Stimulated activated CD8-positive, alpha-beta memory T cell treated with anti-CD3 and anti-CD28 coated beads, Interleukin-7, amount 100 ng/mL, for 24 hours (primary cell): ENCODE measurements at places on chromosomes 2 and 18.

GRCh38 chr18:39942702-39943101 is 2012.3 kb upstream of the PIK3C3 start:
- no peak for DNase-seq

- no peak for DNase-seq
Observed at GRCh38 chr18:54957296-54957832, 1.9 kb downstream of the CCDC68 start.

- DNase-seq: peak; percentile 25
Observed at GRCh38 chr2:174486563-174487107, at the start of gene GPR155. GPR155 (minus strand) TSS chr2:174487029; CDS start chr2:174481956, 5,073 bp downstream.

- DNase-seq: no peak
Observed at GRCh38 chr2:66134138-66134701, 300.7 kb upstream of the MEIS1 start.

DNA sequence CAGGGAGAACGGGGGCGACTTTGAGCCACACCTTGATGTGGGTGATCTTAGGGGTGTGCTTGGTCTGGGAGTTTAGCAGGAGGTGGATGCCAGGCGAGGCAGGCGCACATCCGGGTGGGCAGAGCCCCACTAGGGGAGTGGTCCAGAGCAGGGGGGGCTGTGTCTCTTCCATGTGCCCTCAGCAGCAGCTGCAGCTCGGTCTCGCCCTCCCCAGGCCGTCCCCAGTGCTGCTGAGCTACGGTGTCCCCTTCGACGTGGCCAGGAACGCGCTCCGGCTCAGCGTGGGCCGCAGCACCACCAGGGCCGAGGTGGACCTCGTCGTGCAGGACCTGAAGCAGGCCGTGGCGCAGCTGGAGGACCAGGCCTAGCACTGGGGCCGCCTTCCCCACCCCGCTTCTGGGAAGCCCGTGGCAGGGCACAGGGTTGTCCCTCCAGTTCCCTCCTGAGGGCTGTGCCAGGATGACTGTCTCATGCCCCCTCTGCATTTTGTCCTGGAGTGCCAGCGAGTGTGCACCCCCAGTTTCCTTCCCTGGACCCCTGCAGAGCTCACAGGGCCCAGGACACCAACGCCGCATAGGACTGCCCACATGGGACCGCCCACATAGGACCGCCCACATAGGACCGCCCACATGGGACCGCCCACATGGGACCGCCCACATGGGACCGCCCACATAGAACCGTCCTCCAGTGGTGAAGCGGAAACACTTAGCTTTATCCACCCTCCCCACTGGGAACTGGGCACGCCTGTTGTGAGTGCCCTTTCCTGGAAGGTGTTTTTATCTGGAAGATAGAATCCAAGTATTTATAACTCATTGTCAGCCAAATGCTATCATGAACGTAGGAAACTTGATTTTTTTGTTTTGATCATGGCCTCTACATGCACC is 1.9 kb upstream of the ESPNL start:
- DNase-seq: no peak

GRCh38 chr2:174654419-174654941 is 56.9 kb upstream of the WIPF1 start:
- no peak for DNase-seq

DNA sequence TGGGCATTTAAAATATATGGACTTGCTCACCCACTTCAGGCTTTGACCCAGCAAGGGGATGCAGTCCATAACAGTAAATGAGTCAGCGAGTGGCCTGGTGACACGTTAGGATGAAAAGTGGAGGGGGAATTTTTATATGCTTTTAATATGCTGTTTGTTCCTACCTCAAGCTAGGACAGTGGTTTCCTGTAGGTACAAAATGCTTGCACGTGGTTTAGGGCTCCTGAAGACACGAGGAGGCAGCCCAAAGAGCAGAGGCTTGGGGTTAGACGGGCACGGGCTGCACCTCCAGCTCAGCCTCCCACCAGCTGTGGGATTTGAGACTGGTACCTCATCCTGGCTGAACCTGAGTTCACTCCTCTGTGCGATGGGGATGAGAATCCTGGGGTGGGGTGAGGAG is 306.2 kb upstream of the CXCR4 start:
- no peak for DNase-seq

DNA sequence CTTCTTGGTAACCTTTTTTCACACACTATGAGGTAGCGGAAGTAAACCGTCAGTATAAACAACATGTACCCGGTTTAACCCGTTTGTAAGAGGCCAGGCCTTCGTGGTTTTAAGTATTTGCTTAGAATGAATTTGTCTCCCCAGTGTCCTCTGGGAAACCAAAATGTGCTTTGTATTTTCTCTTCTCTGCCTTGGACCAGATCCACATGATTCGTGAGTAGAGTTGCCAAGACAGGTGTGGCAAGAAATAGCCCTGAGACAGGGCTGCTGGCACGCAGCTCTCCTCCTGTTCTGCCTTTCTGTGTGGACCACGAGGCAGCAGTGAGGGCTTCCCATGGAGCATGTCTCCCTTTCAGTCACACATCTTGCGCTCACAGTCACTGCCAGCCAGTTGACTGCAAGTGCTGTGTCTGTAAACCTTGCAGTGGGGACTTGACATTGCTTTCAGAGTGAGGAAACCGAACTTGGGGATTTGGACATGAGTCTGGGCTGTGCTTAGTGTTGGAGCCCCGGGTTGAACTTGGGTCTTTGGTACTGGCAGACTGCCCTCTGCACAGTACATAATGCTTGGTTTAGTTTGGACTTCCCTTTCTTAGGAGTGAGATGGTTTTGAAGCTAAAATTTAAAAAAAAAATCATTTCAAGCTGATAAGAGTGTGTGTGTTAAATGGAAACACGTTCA is 19.1 kb downstream of the BCL2L11 start:
- DNase-seq: no peak

DNA sequence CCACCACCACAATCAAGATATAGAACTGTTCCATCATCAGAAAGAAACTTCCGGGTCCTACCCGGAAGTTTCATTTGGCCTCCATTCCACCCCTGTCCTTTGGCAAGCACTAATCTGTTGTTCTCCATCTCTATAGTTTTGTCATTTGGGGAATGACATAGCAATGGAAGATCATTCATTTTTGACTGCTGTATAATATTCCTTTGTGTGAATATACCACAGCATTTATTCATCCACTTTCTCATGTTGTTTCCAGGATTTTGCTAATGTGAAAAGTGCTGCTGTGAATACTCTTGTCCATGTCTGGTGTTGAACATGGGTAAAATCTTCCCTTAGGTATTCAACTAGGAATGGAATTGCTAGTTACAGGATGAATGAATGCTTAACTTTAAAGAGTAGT is 53.1 kb downstream of the ACOXL start:
- no peak for DNase-seq

- no peak for DNase-seq
Observed at GRCh38 chr2:205367331-205367935, 314.9 kb upstream of the NRP2 start.

- no peak for DNase-seq
Observed at GRCh38 chr2:212921061-212921460, 230.4 kb downstream of the IKZF2 start.

DNA sequence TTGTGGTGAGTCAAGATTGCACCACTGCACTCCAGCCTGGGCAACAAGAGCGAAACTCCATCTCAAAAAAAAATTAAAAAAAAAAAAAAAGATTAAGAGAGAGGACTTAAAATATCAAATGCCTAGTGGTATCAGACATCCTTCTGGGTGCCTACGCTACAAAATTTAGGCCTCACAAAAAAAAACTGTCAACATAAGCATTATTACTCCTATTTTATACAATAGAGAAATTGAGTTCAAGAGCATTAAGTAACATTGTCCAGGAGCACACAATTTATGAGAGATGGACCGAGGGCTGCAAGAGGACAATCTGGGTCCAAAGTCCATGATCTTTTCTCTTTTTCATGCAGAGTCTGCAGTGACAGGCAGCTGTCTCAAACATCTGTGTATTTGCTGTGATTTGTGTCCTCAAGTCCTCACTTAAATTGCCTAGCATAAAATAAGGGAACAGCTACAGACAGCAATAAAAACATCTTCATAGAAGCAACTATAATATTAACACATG is 62.4 kb downstream of the OSR1 start:
- no peak for DNase-seq

- no peak for DNase-seq
Observed at GRCh38 chr18:61435064-61435652, 101.9 kb downstream of the CDH20 start.

DNA sequence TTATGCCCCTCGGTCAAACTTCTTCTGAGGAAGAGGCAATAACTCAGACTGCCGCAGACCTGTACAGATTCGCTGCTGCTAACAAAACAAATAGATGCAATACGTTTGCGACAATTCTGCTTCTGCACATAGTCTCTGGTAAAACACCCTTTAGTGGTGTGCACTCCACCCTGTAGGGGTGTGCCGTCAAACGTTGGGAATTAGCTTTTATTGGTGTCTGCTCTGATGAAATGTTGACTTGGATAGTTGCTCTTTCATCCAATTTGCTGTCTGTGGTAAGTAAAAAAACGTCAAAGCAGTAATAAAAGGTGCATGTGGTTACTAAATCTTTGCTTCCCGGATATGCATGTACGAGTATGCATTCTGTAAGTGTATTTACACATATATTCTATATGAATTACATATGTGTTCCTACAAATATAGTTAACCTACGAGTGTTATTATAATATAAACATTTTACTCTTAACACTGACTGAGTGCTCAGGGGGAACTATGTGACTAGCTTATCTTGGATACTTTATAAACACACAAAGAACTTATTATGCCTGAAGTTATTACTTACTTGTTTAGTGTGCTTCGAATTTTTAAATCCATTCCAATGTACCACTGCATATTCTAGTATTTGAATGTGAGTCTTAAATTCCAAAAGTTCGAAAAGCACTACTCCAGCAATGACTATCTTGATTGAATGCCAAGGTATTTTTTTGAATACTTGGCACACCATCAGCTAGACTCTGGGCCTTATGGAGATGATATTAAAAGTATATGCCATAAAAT is 610.2 kb downstream of the ZEB2 start:
- DNase-seq: no peak

DNA sequence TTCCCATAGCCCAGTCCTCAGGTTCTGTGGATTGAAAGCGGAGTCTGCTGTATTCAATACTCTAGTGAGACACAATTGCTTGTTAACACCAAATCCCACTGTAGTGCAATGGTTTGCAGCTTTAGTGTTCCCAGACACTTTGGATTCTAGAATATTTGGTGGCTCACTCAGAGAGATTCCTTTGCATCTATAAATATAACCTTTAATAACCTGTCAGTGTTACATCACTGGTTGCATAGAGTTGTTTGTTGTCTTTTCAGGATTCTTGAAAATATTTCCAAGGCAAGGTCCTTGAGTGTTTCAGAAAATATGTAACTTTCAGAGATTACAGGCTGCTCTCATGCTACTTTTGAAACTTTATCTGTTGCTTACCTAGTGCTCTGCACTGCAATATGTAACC is 157.5 kb downstream of the ZEB2 start:
- DNase-seq: no peak

- no peak for DNase-seq
Observed at GRCh38 chr18:9437021-9437437, 38.3 kb upstream of the RALBP1 start.

GRCh38 chr18:27473318-27473717 is 288.2 kb upstream of the CHST9 start:
- no peak for DNase-seq

DNA sequence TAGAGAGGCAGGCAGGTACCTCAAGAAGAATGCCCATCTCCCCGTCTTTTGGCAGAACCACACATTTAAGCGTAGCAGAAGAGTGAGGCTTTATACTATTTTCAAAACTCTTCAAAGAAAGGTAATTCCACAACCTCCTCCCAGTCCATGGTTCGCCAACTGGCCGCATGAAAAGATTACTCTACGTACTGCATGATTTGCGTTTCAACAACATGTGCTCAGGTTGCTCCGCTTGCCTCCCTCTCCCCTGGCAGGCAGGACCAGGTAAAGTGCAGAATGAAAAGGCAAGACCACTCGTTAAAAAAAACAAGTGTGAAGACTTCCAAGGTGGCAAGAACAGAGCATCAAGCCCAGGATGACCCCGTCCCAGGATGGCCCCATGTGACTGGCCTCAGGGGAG is 143.7 kb downstream of the SP3 start:
- no peak for DNase-seq

GRCh38 chr18:62348474-62348873 is 23.4 kb downstream of the TNFRSF11A start:
- no peak for DNase-seq

GRCh38 chr2:11797846-11798245 is 51.4 kb downstream of the LPIN1 start:
- no peak for DNase-seq

GRCh38 chr18:54479365-54479764 is 111.7 kb upstream of the DYNAP start:
- DNase-seq: no peak

- no peak for DNase-seq
Observed at GRCh38 chr2:6072768-6073167, 380.6 kb downstream of the SOX11 start.

DNA sequence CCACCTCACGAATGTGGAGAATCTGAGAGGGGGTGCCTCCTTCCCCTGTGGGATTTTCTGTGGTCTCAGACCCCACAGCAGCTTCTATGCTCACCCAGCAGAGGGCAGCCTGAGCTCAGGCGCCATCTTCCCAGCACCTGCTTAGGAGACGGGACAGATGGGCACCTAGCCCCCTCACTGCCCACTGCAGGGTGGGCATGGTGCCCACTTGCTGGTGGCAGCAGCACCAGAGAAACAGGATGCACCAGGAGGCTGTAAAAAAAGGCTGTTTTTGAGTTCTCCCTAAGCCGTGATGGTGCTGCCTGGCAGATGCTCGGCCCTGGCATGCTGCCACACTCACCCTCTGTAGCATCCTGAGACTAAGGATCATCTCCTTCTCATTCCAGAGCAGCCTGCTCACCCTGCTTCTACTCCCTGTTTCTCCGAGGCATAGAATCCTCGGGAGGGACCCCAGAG is 19.1 kb upstream of the SLC20A1 start:
- DNase-seq: no peak

- DNase-seq: no peak
Observed at GRCh38 chr2:112633708-112634107, 12.0 kb upstream of the SLC20A1 start.

- no peak for DNase-seq
Observed at GRCh38 chr18:61666876-61667590, 225.8 kb downstream of the RNF152 start.

DNA sequence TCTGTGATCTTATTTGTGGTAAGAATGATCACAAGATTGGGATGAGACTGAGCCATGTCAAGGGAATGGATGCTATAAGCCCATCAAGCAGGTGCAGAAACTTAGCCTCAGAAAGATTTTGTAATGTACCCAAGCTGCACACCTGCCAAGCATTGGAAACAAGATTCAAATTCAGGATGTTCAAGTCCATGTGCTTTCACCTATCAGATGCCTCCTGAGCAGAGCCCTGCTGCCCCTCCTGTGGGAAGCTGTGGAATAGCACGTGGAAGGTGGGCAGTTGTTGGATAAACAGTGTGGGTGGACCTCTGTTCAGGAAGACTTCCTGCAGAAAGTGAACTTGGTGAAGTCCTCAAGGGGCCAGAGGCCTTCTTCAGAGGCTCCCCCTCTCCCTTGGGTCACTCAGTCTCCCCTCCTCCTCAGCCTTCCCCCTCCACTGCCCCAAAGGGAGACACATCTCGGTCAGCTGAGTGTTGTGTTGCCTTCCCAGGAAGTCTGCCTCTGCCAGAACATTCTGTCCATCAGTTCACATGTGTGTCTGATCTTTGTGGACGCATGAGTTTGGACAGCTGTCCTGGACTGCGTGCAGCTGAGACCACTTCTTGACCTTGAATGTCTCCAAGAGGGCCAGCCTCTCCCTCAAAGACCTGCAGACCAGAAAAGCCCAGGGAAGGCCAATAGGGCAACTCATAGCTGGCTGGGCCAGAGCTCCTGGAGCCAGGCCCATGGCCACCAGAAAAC is 186.1 kb downstream of the INHBB start:
- DNase-seq: no peak

GRCh38 chr2:10457846-10458598 is 9.9 kb upstream of the ODC1 start:
- DNase-seq: no peak
